ENCODE measurements at places on chromosomes 6 and 20.

DNA sequence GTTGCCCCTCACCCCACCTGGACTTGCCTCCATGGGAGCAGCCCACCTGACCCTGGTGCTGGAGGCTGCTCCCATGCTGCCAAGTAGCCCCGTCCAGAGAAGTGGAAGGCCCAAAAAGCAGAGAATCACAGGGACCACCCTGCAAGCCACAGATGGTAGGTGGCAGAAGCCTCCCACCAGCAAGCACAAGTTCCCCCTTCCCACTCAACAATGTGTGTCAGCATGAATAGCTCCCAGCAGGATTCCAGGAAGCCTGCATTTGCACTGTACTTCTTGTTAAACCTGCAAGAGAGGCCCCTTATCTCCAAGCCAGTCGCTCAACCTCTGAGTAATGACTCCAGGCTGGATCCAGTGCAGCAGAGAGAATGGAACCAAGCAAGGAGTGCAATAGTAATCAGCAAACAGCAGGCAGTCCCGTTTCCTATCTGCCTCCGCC lies 180.8 kb upstream of the CST7 start:
- DNase-seq, result no peak

DNA sequence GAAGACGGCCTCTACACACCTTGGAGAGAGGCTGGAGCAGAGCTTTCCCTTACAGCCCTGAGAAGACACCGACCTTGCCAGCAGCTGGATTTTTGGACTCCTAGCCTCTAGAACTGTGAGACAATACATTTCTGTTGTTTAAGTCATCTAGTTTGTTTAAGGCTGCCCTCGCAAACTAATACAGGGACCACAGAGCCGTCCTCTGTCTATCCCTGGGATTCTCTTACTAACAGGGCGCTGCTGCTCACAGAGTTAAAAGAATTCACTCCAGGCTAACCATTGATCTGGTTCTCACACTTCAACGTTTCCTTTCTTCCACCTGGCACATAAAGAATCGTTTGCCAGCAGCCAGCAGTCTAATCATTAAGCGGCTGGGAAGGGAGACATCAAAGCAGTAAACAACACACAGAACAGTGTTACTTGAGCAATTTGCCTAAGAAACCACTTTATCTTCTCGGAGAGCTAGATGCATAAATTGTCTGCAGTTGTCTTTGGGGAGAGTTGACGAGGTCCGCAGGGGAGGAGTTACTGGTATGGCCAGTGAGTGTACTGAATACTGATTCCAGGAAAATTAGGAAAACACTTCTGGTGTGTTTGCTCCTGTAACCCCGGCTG lies 103.5 kb upstream of the AKAP12 start:
- no peak for DNase-seq

DNA sequence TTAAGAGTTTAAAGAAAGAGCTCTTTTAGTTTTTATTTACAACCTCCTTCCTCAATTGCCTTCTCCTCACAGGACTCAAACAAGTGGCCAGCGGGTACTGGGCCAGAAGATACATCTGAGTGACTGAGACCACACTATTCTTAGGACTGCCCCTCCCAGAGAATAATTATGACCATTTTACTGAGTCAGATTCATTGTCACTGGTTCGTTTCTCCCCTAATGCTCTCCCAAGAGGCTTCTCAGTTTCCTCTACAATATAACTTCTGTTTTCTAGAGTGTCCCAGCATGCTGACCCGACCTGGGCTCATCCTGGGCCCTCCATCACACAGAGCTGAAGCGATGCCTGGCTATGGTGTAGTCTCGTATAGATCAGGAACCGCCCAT lies 279.9 kb downstream of the CD83 start:
- DNase-seq, result no peak

GRCh38 chr6:329888-330691 lies 37.8 kb downstream of the DUSP22 start:
- no peak for DNase-seq

GRCh38 chr6:21741221-21742109 lies 147.9 kb downstream of the SOX4 start:
- no peak for DNase-seq
